ENCODE measurements at places on chromosomes 4 and X. TPM values are rescaled to one million over a fixed set of nuclear protein-coding genes. Genes with fewer than 3 reads are reported as not detected.
A peak's percentile ranks its signal among the peaks of the same experiment; 100 is the strongest.

HDX gene
- 1.6 TPM for total RNA-seq

VCX2 gene
- total RNA-seq = not detected

CT55 gene
- not detected for total RNA-seq

FAM241A gene
- 2.4 TPM for total RNA-seq

TCEANC gene
- 2.0 TPM for total RNA-seq

FREM3 gene
- total RNA-seq = not detected

DNA sequence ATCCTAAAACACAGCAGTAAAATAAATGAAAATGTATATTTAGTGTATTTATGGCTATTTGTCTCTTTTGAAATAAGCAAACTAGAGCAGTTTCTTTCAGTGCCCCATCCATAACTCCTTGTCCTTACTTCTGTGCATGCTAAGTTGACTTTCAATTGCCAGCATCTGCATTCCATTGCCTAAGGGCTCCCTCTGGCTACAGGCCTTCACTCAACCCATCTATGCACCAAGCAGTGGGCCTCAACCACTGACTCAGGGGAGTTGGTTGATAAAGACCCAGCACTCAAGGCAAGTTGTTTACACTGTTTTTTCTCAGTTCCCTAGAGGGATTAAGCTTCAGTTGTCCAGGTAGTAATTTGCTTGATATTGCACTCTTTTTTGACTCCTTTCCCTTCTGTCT is 265.7 kb downstream of the IQCM start:
- peak; percentile 29 for DNase-seq

DNA sequence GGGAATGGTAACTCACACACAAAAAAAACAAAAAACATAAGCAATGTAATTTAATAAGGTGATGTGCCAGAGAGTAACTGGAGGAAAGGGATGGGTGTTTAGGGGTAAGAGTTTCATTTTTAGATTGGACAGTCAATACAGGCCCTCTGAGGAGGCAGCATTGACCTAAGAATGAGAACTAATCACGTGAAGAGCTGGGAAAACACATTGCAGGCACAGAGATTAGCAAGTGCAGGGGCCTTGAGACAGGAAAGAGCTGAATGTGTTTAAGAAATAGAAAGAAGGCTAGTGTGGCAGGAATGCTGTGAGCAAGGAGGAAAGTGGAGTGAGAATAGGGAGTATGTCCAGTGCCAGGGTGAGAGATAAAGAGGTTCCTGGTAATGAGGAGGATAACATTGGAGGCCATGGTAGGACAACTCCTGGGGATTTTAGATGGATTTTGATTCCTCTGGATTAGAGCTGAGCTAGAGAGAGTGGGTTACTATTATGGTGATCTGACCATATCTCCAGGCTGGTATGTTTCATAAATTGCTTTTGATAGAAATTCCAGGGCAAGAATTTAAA is 17.6 kb downstream of the PDLIM5 start:
- no peak for DNase-seq

- peak; percentile 0 for DNase-seq
Observed at GRCh38 chrX:65035446-65035770, 59.2 kb upstream of the ZC4H2 start.

GRCh38 chr4:105679186-105679585 is 29.3 kb downstream of the INTS12 start:
- DNase-seq = peak; percentile 57

DNA sequence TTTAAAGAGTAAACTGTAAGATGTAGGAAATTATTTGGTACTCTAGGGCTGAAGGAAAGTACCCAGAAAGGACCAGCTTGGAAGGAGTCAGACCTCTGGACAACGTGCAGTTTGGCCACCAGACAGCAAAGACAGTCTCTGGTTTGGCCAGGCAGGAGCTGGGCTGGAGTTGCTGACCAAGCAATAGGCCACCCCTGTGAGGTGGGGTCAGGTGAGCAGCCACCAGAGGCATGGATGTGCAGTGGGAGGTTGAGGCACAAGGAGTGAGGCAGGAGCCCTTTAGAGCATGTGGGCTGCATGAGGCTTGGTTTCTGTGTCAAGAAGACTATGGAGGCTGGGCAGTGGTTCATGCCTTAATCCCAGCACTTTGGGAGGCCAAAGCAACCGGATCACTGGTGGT is 17.7 kb upstream of the MRFAP1 start:
- DNase-seq = no peak

DNA sequence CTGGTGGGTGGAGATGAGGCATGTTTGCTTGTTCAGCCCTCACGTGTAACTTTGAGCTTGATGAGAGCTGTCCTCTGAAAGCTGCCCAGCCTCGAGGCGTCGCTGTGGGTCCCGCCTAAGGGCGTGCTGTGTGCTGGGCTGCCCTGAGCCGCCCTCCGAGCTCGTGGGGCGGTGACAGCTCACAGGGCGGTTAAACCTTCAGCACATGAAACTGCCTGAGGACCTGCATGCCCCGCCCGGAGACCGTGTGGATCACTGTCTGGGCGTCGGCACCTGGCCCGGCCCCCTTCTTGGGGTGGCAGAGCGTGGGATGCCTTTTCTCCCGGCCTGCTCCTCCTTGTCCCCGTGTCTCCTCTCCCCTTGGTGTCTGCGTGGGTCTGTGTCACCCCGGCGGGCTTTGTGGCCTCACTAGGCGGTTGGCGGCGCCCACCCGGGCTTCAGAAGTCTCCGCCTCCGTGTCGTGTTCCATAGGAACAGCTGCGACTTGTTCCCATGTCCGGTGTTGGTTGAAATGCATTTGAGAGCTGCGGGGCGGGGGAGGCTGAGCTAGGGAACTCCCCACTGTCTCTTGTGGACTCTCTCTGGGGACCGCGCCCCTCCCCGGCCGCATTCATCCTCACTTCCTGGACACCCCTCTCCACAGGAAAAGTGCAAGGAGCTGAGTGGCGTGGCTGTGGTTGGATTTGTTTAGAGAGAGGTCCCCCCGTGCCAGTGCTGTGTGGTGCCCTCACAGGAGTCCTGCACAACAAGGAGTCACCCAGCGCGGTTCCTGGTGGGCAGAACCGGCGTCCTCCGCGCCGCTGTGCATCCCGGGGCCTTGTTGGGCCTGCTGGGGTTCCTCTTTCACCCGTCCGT is 6.8 kb downstream of the AKAP17A start:
- no peak for DNase-seq

DNA sequence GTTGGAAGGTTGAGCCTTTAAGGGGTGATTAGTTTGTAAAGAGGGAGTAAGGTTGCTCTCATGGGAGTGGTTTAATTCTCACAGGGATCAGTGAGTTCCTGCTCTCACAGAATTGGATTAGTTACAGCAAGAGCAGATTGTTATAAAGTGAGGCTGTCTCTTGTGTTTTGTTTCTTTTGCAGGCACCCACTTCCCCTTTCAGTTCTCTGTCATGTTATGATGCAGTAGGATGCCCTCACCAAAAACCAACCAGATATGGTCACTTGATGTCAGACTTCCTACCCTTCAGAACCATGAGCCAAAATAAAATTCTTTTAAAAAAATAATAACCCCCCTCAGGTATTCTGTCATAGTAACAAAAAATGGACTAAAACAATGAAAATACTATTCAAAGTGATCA is 19.9 kb upstream of the IGSF1 start:
- no peak for DNase-seq

DNA sequence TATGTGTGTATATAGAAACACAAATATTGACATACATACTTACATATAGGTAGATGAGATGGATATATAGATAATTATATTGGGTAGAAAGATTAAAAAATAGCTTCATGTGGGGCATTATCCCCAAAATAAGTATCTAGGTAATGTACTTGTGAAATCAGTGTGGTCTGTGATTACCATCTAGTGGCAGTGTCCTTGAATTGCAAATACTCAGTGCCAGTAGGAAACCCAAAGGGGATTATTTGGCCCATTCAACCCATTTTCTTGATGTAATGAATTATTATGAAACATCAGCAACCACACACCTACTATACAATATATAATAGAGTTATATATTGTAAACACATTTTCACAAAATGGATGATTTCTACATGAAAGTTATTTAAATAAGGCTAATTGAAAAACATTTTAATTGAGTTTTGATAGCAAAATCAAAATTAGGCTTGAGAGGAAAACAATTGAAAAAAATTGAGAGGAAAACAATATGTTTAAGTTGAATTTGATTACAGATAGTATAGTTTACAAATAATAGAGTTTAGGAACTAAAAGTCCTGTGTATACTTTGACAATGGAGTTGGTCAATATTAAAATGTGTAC is 389.4 kb downstream of the GALNTL6 start:
- peak; percentile 42 for DNase-seq

GRCh38 chr4:125734504-125734903 is 419.7 kb downstream of the FAT4 start:
- DNase-seq = no peak

- DNase-seq = no peak
Observed at GRCh38 chr4:121216461-121216860, 52.3 kb upstream of the TNIP3 start.

DNA sequence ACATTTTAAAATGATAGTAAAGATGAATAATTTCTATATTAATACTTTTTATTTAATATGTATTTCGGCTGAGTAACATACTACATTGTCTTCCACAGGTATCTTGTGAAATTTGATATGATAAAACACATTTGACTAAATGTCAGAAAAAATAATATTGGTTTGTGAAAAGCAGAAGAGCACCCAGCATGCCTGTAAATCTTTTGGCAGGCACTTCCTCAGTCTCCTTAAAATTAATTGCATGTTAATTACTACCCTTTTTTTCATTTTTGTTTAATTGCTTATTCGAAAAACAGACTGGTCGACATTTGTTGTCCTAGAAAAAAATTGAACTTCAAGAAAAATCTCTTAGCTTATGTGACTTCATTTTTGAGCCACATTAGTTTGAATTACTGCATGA is 40.6 kb downstream of the CLCN3 start:
- DNase-seq = no peak

DNA sequence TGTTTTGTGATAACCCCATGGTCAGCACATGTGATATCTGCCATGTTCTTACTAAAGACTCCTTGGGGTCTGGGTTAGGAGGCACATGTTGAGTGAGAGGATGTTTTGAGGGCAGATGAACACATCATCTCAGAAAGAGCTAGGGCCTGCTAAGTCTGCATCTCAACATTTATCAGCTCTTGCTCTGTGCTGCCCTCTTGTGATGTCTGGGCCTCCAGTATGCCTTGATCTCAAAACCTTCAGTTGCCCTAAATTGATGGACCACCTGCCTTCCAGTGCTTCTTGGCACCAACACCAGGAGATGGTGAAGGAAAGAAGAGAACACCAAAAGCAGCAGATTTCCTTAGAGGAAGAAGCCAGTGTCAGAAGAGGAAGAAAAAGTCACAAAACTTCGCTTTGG is 22.5 kb downstream of the MID1 start:
- DNase-seq = peak; percentile 27

DNA sequence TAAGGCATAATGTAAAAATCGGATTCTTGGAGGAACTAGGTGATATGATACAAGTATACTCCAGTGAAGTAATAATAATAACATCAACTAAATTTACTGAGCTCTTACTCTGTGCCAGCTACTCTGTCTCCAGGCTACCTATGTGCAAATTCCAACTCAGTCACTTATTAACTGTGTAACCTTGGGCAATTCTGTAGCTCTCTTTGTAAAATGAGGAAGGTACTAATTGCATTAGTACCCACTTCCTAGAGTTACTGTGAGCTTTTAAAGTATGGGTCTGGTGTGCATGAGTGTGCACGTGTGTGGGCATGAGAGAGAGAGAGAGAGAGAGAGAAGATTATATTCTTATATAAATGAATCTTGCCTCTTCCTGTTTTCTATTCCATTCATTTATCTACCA is 169.9 kb downstream of the KCNIP4 start:
- no peak for DNase-seq

All from bronchial epithelial cell (primary cell).